ENCODE measurements at places on chromosomes 7 and 10.

- no peak for DNase-seq
These were observed 3.1 kb downstream of the PALS2 start for GRCh38 chr7:24576171-24577025.

DNA sequence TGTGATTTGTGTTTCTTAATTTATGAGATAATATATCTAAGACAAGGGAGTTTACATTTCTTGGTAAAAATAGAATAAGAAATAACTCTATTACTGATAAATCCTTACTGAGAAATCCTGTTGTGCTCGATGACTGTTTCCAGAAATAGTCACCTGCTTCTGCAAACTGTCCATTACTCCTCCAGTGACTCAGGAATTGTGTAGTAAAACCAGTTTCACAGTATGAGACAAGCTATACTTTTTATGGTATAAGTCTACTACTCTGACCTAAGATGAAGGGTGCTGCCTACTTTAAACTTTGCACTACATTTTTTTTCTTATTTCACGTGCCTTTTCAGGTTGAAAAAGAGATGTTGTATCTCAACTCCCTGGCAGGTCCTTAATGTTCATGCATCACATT, 6.8 kb upstream of the ANKRD22 start:
- DNase-seq: no peak

GRCh38 chr10:31147210-31147608, 115.5 kb upstream of the ZNF438 start:
- no peak for DNase-seq

DNA sequence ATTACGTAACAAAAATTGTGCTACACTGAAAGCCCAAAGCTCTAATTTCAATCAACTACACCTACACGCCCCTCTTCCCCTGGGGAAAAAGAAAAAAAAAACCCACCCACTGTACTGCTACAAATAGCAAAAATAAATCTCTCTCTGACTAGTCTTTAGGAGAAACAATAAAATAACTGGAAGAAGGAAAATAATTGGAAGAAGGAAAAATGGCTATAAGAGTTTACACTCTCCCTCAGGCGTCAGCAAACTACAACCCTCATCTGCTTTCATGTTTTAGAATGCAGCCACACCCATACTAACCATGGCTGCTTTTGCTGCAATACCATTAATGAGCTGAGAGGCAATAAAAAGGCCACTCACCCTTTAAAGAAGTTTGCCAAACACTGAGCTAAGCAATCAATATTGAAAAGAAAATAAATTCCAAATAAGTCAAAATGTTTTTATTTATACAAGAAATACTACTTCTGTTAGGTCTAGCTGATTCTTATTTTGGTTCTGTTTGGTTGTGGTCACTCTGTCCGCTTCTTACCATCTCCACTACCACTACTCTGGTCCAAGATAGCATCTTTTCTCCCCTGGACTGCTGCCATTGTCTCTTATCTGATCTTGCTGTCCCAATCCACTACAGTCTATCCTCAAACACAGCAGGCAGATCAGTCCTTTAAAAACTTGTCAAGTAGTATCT, 3.8 kb downstream of the MINDY3 start:
- DNase-seq: no peak

- no peak for DNase-seq
These were observed 221.7 kb downstream of the CDK14 start for GRCh38 chr7:90817846-90818245.

GRCh38 chr7:133190650-133191049, 62.2 kb upstream of the EXOC4 start:
- DNase-seq: no peak

DNA sequence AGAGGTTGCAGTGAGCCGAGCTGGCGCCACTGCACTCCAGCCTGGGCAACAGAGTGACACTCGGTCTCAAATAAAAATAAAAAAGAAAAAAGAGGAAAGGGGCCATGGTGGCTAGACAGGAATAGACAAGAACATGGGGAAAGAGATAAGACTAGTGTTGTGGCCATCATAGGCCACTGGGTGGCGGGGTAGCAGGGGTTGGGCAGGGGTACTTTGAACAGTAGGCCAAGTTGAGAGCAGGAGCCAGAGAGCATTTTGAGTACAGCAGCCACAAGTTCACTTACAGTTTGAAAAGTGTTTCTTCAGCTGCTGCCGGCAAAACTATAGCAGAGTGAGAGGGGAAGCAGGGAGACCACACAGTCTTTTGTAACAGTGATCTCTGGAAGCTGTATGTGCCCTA, 656.0 kb downstream of the CNTNAP2 start:
- no peak for DNase-seq

DNA sequence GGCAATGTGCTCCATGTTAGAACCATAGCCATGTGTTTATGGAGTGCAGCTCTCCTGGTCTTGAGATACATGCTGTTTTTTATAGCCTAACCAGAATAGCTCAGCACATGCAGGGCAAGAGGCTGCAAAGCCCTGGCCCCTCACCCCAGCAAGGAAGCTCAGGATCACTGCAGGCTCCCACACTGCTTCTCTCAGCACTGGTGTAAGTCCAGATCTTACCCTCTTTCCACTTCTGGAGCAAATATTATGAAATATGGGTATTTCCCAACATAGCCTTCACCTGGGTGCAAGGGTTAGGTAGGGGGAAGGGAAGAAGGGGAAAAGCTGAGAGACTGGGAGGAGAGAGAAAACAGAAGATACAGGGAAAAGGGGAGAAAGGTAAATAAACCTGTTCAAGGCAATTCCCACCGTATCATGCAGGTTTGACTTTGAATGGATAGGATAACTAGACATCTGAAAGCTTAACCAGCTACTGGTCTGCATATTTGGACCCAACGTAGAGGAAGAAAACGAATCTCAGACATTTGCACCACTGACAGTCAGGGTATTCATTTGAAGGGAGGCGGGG, 19.7 kb downstream of the SKIDA1 start:
- DNase-seq: no peak

- DNase-seq: no peak
These were observed 91.0 kb downstream of the CDH23 start for GRCh38 chr10:71487726-71488125.

GRCh38 chr10:133242611-133243356, 5.1 kb downstream of the VENTX start:
- DNase-seq: no peak

- DNase-seq: no peak
These were observed 77.6 kb upstream of the PPP1R3A start for GRCh38 chr7:113996405-113996804.

- DNase-seq: peak; percentile 23
These were observed 34.0 kb downstream of the ADAP1 start for GRCh38 chr7:920351-921070.

GRCh38 chr10:133343558-133343957, 3.6 kb upstream of the PRAP1 start:
- no peak for DNase-seq

DNA sequence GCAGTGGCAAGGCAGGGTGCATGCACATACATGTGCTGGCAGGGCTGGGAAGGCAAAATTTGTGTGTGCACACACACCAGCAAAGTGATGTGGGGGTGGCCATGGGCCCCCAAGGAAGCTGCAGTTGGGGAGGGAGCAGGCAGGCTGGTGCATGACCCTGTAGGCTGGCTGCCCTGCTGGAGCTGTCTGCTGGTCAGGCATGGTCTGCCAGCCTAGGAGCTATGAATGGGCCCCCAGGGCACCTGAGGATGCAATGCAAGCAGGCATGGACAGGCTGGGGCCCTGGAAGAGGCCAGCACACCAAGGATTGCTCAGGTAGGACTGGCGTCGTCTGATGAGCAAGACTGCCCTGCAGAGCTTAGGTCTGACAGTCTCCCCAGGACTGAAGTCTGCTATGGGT, 18.2 kb upstream of the PPP1R3A start:
- no peak for DNase-seq

- no peak for DNase-seq
These were observed 9.2 kb downstream of the ZNF800 start for GRCh38 chr7:127383123-127383835.

DNA sequence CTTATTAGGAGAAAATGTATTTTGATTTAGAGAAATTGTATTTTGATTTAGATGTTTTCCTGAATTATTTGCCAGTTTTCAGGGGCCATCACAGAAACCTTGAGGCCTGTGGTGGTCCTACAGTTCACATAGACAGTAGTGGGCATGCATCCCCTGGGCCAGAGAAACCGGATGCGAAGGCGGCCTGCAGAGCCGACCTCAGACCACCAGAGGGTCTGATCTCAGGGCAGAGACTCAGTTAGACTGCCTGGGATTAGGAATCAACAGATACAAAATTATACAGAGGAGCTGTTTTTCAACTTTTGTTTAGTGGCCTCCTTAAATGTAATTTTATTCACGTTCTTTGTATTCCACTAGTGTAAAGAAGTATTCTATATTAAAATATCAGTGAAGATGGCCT, 158.4 kb downstream of the PAXIP1 start:
- DNase-seq: no peak

- no peak for DNase-seq
These were observed at the start of gene PHKG1 for GRCh38 chr7:56092789-56093531. Gene PHKG1 (minus strand): TSS chr7:56092952. CDS start chr7:56088941, 4,011 bp downstream.

DNA sequence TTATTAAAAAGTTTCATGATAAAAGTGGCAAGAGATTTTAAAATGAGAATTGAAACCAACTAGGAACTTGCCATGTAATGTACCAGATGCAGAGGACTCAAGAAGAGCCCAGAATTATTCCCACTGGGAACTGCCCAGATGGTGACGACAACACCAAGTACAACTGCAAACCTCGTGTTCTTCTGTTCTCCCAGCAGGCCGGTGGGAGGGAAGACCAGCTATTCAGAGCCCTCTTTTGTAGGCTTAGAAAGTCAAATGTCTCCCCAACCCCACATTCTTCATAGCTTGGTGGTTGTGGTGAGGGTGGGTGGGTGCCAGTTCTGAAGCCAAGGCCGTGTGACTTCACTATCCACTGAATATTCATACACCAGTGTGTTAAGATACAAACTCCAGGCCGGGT, 54.3 kb upstream of the ITGB1 start:
- no peak for DNase-seq

- no peak for DNase-seq
These were observed 12.5 kb downstream of the DENND10 start for GRCh38 chr10:119116326-119116951.

- no peak for DNase-seq
These were observed 665.6 kb downstream of the MAGI2 start for GRCh38 chr7:78787854-78788253.
